RWPE2 (cell line): ENCODE measurements at places on chromosomes 16 and 17.
A peak's percentile ranks its signal among the peaks of the same experiment; 100 is the strongest.

- DNase-seq, result no peak
Measured at GRCh38 chr17:28612936-28613872, 781 bp downstream of the RSKR start.

GRCh38 chr16:56911771-56912571 lies 20.0 kb upstream of the HERPUD1 start:
- no peak for DNase-seq

- no peak for DNase-seq
Measured at GRCh38 chr17:73969956-73970355, 233.5 kb upstream of the RPL38 start.

DNA sequence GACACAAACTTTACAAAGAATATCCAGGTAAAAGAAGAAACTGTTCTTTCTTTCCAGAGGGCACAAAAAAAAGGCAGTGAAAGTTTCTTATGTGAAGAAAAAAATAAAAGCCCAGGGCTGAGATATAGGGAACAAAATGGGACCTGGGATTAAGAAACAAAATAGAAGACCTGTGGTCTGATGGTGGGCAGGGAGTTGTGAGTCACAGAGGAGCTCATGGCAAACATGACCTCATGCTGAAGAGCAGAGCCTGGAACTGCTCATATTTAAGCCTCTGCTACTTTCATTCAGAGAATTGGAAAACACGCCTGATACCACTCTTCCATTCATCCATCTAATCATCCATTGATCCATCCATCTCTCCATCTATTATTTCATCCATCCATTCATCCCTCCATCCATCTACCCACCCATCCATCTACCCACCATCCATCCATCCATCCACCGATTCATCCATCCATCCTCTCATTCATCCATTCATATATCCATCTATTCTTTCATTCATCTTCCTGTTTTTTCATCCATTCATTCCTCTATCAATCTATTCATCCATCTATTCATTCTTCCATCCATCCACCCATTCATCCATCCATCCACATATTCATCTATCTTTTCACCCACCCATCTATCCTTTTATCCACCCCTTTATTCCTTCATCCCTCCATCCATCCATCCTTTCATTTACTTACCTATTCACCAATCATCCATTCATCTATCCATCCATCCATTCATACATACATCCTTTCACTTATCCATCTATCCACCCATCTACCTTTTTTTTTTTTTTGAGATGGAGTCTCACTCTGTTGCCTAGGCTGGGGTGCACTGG lies 30.0 kb downstream of the WFDC1 start:
- no peak for DNase-seq

GRCh38 chr16:47244206-47244605 lies 100.5 kb upstream of the NETO2 start:
- DNase-seq, result no peak

- DNase-seq, result no peak
Measured at GRCh38 chr17:44766409-44767038, 7.7 kb downstream of the ADAM11 start.

DNA sequence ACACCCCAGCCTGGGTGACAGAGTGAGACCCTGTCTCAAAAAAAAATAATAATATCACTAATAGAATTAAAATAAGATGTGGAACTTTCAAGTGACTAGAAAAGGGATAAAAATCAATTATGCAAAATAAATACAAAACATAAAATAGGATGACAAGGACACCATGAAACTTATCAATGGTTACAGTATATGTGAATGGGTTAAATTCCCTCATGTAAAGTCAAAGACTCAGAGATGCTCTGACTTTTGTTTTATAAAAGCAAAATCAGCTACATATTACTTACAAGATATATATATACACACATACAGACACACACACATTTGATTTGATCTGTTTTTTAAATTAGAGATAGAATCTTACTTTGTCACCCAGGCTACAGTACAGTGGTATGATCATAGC lies 33.5 kb upstream of the SCNN1B start:
- no peak for DNase-seq

DNA sequence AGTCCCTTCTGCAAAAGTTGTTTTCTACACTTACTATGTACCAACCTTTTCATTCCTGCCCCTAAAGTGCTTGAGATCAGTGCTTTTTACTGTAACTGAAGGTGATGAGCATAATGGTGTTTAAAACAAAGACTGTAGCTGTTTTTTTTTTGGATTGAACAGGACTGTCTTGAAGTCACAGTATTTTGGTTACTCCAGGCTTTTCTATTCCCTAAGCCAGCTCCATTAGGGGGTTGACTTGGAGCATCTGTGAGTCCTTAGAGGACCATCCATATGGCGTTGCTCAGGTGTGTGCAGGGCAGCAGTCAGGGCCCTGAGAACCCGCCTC lies 29.0 kb upstream of the LGALS9 start:
- no peak for DNase-seq

- no peak for DNase-seq
Measured at GRCh38 chr17:82897514-82898249, 57.9 kb upstream of the ZNF750 start.

- DNase-seq, result no peak
Measured at GRCh38 chr17:27244491-27245223, 49.3 kb upstream of the WSB1 start.

GRCh38 chr16:7492122-7492521 lies 159.5 kb downstream of the RBFOX1 start:
- DNase-seq, result no peak

DNA sequence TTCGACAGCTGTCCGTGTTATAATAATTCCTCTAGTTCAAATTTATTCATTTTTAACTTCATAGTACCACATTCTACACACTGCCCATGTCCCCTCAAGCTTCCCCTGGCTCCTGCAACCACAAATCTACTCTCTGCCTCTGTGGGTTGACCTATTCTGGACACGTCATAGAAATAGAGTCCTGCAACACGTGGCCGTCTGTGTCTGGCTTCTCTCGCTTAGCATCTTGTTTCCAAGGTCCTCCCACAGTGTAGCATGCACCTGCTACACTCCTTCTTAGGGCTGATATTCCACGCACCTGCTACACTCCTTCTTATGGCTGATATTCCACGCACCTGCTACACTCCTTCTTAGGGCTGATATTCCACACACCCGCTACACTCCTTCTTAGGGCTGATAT lies 16.5 kb downstream of the SCGB1C2 start:
- DNase-seq, result no peak

- DNase-seq, result peak; percentile 70
Measured at GRCh38 chr17:39863918-39864746, at the start of gene IKZF3. TSS of gene IKZF3 (minus strand) at chr17:39864312. CDS start at chr17:39864126, 186 bp downstream.

- no peak for DNase-seq
Measured at GRCh38 chr17:11387610-11388009, 146.6 kb downstream of the SHISA6 start.
